ENCODE measurements at places on chromosomes 11 and 22.

- no peak for DNase-seq
These were observed 22.7 kb upstream of the CECR2 start for GRCh38 chr22:17346578-17346977.

DNA sequence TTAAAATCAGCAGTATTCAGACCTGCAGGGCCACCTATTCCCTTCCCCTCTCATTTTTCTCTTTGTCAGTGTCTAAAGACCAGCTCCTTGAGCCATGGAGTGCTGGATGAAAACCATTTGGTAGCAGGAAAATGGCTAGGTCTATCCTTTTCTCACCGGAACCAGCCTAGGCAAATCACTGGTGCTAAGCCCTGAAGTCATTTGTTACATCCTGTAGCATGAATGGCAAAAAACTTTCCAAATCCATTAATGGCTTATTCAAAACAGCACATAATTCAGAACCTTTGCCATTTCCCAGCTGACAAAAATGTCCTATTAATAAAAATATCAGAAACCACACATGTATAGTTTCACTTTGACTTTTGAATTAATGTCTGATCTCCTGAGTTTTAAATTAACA, 209.5 kb upstream of the E2F8 start:
- DNase-seq: no peak

DNA sequence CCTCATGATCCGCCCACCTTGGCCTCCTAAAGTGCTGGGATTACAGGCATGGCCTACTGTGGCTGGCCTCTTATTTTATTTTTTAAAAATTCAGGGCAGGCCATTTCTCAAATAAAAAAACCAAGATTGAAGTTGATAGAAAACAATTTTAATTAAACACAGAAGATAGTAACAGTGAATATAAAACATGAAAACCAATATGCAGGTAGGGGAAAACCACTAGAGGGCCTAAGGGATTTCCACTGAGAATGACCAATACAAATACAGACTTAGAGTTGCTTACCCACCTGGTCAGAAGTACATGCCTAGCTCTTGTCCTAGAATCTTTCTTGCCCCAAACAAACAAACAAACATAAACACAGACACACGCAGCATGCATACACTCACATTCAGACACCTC, 1.7 kb upstream of the RTCB start:
- DNase-seq: no peak

DNA sequence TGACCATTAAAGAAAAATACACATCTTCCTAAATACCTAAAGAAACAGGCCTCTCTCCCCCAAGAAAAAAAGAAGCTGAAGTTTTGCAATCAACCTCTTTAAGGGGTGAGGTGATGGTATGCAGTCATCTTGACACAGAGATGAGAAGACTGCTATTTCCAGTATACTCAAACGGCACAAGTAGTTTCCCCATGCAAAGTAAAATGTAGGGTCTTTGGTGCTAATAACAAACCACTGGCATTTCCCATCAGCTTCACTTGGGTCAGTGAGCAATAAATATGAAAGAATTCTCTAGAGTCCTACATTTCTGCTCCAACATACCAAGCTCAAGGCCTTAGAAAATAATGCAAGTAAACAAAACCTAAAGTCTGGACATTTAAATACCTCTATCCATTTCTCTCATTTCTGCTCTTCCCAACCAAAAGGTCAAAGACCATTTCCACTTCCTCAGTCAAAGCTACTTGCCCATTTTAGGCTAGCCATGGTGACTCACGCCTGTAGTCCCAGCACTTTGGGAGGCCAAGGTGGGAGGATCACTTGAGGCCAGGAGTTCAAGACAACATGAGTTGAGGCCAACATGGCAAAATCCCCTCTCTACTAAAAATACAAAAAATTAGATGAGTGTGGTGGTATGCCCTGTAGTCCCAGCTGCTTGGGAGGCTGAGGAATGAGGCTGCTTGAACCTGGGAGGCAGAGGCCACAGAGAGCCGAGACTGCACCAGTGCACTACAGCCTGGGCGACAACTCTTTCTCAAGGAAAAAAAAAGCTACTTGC, 39.5 kb upstream of the CHRNA10 start:
- no peak for DNase-seq

- no peak for DNase-seq
These were observed 497.8 kb downstream of the TMEM135 start for GRCh38 chr11:87535513-87535912.

- DNase-seq: no peak
These were observed 84.9 kb downstream of the CTTN start for GRCh38 chr11:70483077-70483861.

- no peak for DNase-seq
These were observed 36.4 kb downstream of the KCNQ1 start for GRCh38 chr11:2481253-2481652.

DNA sequence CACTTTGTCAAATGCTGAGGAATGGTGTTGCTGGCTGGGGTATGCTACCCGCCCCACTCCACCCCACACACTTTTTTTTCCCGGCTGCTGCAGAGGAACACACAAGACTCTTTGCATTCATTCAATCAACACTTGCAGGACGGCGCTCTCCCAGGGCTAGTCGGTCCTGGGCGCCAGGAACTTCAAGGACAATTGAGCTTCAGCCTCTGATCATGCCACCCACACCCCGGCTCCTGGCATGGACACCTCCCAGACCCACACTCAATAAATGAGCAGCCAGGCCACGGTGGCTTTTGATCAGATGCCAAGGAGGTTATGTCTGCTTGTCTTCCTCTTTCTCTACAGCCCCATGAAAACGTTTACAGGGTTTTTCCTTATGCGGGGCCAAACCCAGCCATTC, 19.8 kb downstream of the TPST2 start:
- no peak for DNase-seq

GRCh38 chr11:66011239-66011784, 496 bp upstream of the CST6 start:
- no peak for DNase-seq

DNA sequence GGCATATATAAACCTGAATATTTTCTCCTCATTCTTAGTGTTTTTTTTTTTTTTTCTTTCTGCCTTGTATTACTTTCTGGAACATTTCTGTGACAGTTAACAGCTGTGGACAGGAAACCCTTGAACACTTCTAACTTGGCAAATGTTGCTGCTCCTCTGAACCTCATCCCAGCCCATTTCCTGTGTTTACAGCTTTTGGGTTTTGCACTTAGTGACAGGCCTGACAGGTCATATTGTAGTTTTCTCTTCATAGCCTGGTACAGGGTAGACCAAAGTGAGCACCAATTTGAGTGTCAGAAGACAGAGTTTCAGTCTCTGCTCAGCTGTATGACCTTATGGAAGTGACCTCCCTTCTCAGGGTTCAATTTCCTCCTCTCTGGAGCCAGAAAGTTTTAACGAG, 91.6 kb downstream of the STIM1 start:
- DNase-seq: no peak

DNA sequence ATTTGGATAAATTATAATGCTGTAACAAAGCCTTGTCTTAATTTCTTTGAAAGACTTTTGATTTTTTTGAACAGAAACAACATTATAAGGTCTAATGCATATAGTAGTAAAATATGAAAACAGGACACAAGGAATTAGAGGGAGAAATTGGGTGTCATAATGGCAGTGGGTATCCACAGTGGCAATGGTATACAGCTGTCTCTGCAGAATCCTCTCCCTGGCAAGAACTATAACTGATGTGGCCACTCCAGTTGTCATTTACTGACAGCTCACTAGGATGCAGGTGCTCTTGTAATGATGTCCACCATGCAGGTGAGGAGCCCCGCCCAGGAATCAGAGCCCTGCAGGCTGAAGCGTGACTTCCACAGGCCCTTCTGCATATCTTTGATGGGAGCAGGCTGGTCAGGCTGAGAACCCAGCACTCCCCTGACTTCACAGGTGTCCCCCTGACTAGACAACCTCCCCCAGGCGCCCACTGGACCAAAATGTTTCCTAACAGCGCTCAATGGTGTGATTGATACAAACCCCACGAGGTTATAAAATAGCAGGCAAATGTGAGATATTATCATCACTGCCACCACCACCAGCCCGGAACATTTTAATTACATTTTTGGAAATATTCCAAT, 32.8 kb upstream of the SERPIND1 start:
- no peak for DNase-seq

GRCh38 chr11:44886790-44887140, 63.9 kb downstream of the TP53I11 start:
- DNase-seq: no peak

DNA sequence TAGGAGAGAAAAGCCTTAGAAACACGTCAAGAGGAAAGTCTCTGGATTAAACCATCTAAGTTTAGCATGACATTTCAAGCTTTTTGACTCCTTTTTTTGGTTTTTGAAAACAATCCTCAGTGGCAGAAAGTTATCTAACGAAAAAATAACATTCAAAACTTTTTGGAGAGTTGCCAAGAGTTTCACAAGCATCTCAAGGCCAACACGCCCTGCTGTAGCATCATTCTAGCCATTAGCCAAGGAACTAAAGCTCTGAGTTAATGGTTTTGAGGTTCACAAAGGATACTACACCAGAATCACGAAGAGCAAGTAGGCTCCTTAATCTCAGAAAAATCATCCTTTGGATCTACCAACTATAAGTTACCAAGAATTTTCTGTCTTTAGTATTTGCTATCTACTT, 94.8 kb downstream of the PICALM start:
- no peak for DNase-seq

- no peak for DNase-seq
These were observed 43.1 kb upstream of the GRAMD1B start for GRCh38 chr11:123386796-123387510.

DNA sequence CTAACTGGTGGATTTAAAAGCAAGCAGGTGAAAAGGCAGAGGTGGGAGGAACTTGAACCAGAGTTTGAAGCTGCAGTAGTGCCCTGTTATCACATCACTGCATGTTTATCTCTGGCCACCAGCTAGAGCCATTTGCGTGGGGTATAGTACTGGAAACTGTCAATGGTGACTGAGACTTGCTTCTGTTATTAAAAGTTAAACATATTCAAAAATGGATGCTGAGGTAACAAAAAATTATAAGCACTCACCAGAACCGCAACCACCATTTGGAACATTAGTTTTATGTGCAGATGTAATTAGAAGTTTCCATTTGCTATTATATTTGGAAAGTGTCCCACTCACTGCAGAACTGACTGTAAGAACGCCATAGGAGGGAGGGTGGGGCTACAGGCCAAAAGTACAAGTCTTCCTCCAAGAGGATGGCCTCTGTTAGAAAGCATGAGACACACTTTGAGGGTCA, 1.2 kb upstream of the CD59 start:
- no peak for DNase-seq

DNA sequence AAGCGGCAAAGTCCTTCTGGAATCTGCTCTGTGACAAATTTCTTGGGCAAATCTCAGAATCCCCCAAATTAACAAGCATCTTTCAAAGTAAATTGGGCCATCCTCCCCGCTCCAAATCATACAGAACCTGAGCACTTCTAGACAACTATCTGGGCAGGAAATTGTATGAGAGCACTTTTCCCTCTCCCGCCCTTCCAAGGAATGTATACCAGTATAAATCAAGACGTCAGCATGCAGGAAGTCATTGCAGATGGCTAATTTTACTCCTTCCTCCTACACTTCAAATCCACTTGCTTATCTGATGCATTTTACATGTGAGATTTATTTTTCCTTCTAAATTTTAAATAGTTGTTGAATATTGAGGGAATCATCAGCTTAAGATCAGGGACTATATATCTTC, 52.1 kb downstream of the NTM start:
- DNase-seq: no peak

DNA sequence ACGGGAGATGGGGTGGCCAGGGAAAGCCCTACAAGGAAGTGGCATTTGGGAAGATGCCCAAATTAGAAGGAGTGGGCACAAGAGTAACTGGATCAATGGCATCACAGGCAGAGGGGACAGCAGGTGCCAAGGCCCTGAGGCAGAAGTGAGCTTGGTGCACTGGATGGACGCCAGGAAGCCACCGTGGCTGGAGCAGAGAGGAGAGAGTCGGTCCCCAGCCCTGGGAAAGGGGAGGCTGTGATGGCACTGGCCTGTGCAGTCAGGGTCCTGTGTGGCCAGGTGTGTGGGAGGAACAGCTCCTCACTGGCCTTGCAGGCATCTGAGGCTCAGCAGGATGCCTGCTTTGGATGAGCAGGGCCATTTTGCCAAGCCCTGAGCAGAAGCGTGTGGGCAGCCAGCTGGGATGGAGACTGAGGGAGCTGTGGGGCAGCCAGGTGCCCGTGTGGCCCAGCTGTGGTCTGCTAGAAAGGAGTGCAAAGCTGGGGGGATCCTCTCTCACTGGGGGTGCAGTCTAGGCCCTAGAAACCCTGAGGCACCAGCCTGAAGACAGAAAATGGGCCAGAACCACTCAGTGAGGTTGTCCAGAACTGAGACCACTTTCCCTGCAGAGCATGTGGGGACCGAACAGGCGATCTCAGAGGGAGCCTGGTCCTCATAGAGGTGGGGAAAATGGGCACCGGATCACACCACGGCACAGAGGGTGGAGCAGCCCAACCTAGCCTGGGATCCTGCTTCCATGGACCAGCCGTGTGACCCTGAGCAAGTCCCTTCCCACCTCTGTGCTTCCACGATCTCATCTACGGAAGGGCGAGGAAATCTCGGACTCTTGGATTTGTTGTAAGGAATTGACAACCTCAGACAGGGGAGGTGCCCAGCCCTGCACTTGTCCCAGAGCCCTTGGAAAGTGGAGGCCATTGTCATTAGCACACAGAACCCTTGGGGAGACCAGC, 78.6 kb upstream of the RTL6 start:
- no peak for DNase-seq

DNA sequence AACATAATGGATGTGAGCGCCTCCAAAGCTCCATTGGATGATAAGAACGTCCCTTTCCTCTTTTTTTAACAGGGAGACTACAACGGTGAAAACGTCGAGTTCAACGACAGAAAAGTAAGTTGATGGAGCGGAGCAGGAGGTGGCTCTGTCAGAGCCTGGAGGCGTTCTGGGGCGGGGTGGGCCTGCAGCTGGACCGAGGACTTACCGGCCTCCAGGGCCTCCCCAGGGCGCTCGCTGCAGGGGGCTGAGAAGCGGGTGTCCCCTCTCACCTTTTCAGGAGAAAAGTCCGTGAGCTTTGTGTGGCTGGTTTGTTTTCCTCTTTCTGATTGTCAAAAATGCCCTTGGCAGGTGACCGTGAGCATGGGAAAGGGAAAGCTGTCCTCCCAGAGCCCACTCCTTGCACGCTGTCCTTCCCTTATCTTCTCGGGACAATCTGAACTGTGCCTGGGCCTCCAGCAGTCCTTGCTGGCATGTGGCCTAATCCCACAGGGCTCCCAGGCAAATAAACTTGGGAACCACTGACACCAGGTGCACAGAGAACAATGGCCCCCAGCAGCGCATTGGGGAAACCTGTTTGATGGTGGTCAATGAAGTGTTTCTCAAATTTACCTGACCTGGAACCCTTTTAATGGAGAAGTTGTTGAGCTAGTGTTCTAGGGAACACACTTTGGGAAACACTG, 38.4 kb downstream of the ANO1 start:
- DNase-seq: no peak

GRCh38 chr22:42283278-42284201, 13.1 kb upstream of the TCF20 start:
- peak; percentile 85 for DNase-seq

GRCh38 chr11:6745465-6746015, 26.2 kb downstream of the OR2AG2 start:
- DNase-seq: no peak

DNA sequence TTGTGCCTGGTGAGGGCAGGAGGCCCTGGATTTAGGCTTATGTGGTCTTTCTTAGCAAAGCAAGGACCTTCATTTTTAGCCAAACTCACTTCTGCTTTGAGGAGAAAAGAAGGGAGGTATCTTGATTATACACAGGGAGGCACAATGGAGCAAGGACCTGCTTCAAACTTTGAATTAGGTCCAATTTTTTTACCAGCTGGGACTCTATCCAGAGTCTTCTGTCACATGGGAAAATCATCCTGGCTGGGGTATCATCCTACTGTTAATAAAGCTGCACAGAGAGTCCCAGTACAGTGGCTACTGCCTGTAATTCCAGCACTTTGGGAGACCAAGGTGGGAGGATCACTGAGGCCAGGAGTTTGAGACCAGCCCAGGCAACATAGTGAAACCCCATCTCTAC, 87.8 kb downstream of the CWC15 start:
- DNase-seq: no peak
